ENCODE measurements at places on chromosomes 16 and 17.

- DNase-seq = no peak
Measured at GRCh38 chr17:58353389-58353825, 1.4 kb upstream of the SUPT4H1 start.

DNA sequence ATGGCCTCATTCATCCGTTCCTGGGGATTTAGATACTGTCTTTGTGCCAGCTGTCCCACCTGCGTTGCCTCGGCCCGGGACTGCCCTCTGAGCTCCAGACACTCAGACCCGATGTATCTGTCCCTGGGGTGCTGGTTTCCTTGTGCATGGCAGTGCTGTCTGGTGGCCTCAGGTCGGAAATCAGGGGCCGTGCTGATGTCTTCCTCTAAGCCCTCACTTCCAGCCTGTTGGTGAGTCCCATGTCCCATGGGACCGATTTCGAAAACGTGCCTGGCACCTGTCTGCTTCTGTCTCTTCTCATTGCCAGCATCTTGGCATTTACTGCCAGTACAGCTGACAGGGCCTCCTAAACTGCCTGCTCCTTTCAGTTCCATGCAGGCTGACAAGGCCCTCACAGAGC is 22.1 kb downstream of the NT5M start:
- no peak for DNase-seq

GRCh38 chr17:32486701-32487472 is at the start of gene CDK5R1:
Gene CDK5R1 (plus strand): TSS chr17:32486993. CDS start chr17:32487621, 628 bp downstream.
- DNase-seq = peak; percentile 61

DNA sequence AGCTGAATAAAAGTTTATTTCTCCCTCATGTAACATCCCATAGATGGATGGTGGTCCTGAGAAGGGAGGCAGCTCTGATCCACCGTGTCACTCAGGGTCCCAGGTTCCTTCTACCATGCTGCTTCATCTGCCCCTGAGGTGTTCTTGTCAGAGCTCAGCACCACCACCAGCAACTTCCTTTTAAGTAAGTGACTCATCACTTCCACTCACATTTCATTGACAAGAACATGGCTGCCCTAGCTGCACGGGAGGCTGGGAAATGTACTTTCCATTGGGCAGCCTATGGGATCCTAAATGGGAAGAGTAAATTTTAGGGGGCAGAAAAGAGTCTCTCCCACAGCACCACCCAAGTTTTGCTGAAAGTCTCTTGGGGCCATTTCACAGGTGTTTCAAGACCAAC is 134.7 kb downstream of the USP31 start:
- no peak for DNase-seq

- no peak for DNase-seq
Measured at GRCh38 chr17:20033415-20033814, 24.3 kb downstream of the SPECC1 start.

DNA sequence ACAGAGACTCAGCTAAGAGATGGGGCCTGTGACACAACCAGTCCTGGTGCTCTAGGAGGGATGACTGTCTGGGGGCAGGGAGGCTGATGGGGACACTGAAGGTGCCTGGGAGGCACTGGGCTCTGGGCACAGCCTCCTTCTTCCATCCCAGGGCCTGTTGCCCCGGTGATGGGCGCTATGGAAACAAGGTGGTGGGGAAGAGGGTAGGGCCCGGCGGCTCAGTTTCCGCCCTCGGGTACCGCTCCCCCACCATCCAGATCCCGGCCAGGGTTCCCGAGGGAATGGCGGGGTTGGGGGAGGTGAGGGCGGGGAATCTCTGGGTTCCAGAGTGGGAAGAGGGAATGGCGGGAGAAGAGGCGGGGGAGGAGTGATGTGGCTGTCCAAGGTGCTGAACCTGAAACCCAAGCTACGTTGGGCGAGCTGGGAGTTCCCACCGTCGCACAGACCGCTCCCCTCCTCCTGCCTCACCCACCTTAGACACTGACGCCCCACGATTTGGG is 981 bp downstream of the KCNH4 start:
- no peak for DNase-seq

- DNase-seq = peak; percentile 58
Measured at GRCh38 chr17:49694847-49695697, 12.7 kb downstream of the SLC35B1 start.

GRCh38 chr17:59572301-59572924 is 7.0 kb downstream of the DHX40 start:
- no peak for DNase-seq

GRCh38 chr16:21264571-21265036 is 13.5 kb downstream of the CRYM start:
- no peak for DNase-seq

GRCh38 chr16:49548325-49548970 is 174.8 kb downstream of the C16orf78 start:
- no peak for DNase-seq

DNA sequence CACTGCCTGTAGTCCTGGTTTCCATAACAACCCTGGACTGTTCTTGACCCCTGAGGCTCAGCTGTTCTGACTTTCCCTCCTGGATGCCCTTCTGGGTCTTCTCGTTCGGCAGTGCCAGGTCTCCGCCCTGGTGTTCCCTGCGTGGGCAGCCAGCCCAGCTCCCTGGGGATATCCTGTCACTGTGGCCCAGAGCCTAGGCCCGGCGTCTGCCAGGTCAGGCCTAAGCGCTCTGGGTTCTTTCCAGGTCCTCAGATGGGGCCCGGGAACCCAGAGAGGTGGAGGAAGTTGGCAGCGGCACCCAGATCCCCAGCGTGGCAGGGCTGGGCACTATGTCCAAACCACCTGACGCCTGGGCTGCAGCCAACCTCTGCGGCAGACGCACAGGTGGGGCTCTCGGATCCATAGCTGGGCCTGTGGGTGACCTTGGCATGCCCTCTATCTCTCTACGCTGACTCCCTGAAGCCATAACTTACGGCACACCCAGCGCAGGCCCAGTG is 12.5 kb upstream of the ATP2A3 start:
- DNase-seq = no peak

Measured in stimulated activated CD4-positive, alpha-beta T cell treated with anti-CD3 and anti-CD28 coated beads, Interleukin-4, amount 100 ng/mL, for 48 hours (primary cell).